ENCODE measurements at places on chromosomes 3 and 15.

DNA sequence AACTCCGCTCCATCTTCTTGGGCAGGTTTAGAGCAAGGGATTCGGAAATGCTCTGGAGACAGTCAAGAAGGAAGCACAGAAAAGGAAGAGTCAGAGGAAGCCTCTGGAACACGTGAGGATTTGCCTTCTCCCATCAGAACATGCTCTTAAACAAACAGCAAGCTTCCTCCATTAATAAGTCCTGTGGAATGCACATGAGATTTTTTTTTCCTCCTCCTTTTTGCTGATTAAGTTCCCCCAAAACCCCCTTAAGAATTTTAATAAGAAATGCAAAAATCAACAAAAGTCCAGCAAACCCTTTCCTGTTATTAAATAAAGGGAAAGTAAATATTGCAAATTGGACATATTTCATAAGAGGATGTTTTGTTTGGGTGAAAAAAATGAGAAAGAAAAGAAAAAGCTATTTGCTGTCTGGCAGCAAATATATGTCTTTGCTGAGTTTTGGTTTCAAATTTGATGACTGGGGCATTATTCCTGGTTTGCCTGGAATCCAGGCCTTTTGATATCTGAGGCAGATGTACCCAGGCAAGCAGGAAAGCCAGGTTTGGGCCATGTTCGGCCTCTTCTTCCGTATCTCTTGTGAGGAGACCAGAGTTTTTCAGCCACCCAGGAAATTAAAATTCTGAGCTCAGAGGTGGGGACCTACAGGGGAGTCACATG, 7.9 kb upstream of the TSEN2 start:
- no peak for DNase-seq

DNA sequence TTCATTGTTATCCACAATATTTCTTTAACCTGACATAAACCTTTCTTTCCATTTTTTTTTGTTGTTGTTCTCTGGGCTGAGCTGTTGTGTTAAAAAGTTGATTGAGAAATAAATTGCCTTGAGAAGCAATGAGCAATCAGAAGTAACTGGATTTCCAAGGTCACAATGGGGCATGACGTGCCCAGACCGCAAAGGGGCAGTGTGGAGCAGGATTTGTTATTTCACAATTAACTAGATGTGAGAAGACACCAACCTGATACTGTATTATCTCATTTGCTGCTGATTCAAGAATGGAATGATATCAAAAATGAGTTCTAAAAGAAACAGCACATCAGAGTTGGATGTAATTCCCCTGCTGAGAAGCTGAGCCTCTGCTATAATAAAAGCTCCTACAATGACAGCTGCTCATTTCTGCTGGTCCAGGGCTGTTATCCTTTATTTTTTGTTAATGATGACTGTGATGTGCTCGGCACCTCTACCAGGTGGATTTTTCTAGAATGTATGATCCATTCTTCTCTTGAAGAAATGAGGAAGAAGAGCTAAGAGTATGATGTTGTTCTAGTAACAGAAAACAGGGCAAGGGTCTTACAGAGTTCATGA, 28.1 kb downstream of the CPNE4 start:
- peak; percentile 29 for DNase-seq

DNA sequence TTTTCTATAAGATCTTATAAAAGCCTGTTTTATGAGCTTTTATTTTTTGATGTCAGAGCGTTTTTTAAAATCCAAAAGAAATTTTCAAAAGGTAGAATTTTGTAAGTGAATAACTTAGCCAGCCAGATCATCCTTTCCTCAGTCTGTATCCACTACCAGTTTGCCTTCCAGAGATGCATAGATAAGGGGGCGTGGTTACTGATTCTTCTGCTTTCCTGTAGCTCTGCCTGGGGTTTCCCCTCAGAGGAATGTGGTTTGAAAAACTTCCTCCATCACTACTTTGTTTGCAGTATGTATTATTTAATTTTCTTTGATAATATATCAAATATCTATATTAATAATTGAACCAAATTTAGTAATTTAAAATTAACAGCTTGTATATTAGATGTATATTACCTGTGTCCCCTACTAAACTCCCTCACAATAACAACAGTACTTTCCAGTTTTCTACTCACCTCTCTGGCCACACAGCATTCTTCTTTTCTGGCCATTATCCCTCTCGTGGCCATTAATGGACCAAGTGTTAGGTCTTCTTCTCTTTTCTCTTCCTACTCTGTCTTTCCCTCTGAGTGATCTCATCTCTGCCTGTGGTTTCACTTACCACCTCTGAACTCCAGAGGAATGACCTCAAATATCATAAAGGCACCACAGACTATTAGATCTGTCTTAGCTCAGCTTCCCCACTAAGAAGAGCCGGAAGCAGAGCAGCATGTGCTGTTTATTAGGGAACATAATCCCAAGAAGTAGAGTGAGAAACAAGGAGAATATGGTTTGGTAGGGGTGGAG, 239.7 kb downstream of the UBE2E2 start:
- DNase-seq, result no peak

- DNase-seq, result no peak
Measured at GRCh38 chr3:39383881-39384664, 903 bp downstream of the SLC25A38 start.

- no peak for DNase-seq
Measured at GRCh38 chr15:67076147-67076843, 10.9 kb downstream of the SMAD3 start.

DNA sequence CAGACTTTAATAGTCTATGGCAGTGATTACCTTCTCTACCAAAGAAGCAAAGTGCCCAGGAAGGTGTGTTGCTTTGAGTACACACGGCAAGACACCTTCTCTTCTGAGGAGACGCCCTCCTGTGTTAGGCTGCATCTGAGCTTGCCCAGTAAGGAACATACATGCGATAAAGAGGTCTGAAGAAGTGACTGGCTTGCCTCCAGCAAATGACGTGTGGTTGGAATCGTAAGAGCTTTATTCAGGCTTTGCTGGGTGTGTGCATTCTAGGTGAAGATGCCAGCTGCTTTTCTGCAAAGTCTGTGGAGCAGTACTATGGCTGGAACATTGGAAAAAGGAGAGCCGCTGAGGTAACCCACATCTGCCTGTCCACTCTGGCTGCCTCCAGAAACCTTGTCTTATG, 22.4 kb downstream of the MAP6D1 start:
- no peak for DNase-seq

GRCh38 chr3:155972885-155973584, 102.6 kb downstream of the GMPS start:
- no peak for DNase-seq

DNA sequence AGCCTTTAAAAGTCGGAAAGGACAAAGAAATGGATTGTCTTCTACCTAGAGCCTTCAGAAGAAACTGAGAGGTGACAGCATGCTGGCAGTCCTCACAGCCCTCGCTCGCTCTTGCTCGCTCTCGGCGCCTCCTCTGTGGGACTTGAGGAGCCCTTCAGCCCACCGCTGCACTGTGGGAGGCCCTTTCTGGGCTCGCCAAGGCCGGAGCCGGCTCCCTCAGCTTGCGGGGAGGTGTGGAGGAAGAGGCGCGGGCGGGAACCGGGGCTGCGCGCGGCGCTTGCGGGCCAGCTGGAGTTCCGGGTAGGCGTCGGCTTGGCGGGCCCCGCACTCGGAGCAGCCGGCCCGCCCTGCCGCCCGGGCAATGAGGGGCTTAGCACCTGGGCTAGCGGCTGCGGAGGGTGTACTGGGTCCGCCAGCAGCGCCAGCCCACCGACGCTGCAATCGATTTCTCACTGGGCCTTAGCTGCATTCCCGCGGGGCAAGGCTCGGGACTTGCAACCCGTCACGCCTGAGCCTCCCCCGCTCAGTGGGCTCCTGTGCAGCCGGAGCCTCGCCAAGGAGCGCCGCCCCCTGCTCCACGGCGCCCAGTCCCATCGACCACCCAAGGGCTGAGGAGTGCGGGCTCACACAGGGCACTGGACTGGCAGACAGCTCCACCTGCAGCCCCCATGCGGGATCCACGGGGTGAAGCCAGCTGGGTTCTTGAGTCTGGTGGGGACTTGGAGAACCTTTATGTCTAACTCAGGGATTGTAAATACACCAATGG, 953.8 kb upstream of the GBE1 start:
- DNase-seq, result no peak

DNA sequence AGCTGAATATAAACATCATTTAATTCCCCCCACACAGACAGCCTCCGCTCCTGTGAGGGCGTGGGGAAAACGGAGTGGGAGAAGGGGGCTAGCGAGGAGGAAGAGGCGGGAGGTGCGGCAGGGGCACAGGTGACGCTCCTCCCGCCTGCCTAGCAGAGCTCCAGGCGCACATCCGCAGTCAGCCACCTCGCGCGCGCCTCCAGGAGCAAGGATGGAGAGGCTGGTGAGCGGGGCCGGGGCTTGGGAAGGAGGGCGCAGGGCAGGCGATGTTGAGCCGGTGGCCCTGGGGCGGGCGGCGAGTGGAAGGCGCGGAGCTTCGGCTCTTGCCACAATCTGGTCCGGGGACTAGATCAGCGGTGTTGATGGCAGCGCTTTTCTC, at the start of gene CD200:
CD200 (plus strand) TSS at position 155 of the 379 bp plus-strand sequence; CDS start at position 212, 57 bp downstream.
- peak; percentile 55 for DNase-seq

DNA sequence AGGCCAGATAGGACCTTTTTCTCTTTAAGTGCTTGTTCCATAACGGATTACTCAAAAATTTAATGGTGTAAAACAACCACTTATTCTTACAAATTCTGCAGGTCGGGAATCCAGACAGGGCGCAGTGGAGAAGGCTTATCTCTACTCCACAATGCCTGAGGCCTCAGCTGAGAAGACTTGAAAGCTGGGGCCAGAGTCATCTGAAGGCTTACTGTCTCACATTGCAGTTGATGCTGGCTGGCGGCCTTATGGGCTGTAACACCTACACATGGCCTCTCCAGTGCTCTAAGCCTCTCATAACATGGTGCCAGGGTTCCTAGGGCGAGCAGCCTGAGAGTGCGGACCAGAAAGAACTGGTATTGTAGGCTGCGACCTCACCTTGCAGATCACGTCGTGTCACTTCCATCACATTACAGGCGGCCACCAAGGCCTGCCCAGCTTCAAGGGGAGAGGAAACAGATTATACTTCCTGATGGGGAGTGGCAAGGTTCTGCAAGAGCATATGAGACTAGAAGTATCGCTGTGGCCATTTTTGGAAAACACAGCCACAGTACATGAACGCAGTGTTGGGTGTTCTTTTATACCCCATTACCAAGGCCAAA, 32.4 kb downstream of the CMTM7 start:
- DNase-seq, result no peak

DNA sequence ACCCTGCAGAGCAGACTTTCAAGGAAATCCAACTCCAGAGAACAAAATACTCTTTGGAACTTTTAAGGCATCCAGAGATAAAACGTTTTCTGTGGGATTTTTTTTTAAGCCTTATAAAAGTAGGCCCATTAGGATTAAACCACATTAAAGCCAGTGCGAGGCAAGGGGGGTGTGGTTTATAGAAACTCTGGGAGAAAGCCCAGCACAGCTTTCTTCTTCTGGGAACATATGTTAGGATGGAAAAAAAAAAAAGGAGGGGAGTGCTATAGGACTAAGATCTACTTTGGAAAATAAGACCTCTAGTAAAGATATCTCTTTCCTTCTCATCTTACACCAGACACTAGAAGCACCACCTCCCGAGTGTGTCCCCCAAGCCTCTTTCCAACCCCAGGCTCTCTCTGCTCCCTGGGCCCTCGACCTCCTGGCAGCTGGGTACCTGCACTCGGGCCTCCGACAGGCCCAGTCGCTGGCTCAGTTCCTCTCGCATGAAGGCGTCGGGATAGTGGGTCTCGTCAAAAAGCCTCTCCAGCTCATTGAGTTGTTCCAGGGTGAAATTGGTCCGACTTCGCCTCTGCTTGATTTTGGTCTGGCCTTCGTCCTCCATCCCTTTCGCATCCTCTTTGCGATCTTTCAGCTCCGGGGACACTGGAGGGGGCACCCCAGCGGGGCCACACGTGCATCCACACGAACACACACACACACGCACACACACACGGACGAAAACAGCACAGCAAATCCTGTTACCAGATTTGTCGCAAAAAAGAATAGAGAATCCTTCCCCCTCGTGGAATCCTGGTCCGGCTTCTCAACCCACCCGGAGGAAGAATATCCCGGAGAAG, 3.8 kb downstream of the SHOX2 start:
- DNase-seq, result no peak

DNA sequence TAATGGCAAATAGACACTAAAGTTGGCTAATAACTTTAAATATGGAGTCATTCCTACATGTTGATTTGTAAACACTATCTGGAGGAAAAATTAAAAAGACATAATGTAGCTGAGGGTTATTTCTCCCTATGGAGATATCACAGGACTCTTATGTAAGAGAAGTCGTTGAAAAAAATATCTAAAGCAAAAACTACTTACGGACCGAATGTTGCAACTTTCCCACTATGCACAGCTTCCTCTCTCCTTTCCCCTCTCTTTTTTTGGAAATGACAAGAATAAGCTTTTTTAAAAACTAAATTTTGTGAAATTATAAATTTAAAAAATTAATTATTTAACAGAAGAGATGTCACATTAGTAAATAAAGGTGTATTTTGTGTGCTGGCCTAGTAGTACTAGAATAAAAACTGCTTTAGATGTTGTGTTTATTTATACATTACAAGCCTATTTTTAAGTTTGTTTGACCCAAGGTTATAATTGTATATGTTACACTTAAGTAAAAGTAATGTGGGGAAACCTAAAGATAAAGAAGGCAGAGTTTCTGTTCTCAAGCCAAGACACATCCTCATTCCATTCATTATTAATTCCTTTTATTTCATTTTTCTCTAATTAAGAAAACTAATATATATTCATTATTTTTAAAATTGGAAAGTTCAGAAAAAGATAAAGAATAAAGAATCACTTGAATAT, 20.7 kb upstream of the PPARG start:
- no peak for DNase-seq

- DNase-seq, result peak; percentile 93
Measured at GRCh38 chr3:170037463-170038433, at the start of gene GPR160. TSS of gene GPR160 (plus strand) at chr3:170037995. CDS start at chr3:170083973, 45,978 bp downstream.

DNA sequence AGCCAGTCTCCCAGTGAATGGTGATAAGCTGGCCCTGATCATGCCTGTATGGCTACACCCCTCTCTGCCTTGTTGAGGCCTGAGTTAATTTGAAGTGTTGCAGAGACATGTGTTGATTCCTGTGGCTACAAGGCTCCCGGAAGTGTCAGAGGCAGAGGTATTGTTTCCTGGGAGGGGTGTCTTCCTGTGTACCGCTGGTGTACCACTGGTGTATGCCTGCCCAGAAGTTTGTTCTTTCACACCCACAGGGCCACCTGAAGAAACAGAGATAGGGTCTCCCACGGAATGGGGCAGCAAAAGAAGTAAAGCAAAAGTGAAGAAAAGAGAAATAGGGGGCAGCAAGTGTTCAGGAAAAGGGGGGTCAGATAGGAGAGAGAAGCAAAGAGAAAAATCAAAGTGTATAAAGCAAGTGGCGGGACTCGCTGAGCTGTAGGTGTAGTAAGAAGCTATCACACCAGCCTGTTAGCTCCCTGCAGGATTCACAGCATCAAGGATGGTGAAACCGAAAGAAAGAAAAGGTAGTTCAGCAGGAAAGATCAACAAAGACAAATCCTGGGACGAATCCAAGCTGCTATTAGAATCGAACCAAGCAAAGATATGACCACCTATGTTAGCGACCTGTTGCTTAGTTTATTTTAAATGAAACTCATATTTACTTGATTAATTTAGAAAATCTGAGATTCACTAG, 36.6 kb upstream of the CD47 start:
- peak; percentile 7 for DNase-seq

- DNase-seq, result peak; percentile 8
Measured at GRCh38 chr15:75532413-75533250, 46.5 kb downstream of the PTPN9 start.

All from NCI-H69 (cell line).